Ascending aorta (tissue), 2 donors: ENCODE measurements at places on chromosomes 3 and 15. TPM values are rescaled to one million over a fixed set of nuclear protein-coding genes. Genes with fewer than 3 reads are reported as not detected.

- no peak for DNase-seq
These were observed 141.0 kb upstream of the MYRIP start for GRCh38 chr3:39668420-39668819.

DNA sequence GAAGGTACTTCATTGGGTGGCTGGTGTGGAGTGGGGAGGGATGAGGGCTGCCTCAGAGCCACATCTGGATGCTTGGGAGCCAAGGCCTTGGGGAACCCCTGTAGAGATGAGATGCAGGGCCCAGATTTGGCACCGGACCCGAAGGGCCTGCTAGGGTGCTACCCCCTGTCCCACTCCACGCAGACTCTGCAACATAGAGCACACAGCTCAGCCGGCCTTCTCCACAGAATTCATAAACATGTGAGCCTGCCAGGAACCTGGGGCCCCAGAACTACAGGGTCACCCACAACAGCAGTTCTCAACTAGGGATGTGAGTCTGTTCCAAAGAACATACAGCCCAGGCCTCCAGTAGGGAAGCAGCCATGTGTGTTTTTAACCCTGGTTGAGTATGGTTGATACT, 62.8 kb downstream of the LRIG1 start:
- DNase-seq = no peak

GRCh38 chr3:178602856-178603255, 66.6 kb downstream of the KCNMB2 start:
- no peak for DNase-seq

- no peak for DNase-seq
These were observed 39.5 kb downstream of the ZBTB38 start for GRCh38 chr3:141407825-141408224.

DNA sequence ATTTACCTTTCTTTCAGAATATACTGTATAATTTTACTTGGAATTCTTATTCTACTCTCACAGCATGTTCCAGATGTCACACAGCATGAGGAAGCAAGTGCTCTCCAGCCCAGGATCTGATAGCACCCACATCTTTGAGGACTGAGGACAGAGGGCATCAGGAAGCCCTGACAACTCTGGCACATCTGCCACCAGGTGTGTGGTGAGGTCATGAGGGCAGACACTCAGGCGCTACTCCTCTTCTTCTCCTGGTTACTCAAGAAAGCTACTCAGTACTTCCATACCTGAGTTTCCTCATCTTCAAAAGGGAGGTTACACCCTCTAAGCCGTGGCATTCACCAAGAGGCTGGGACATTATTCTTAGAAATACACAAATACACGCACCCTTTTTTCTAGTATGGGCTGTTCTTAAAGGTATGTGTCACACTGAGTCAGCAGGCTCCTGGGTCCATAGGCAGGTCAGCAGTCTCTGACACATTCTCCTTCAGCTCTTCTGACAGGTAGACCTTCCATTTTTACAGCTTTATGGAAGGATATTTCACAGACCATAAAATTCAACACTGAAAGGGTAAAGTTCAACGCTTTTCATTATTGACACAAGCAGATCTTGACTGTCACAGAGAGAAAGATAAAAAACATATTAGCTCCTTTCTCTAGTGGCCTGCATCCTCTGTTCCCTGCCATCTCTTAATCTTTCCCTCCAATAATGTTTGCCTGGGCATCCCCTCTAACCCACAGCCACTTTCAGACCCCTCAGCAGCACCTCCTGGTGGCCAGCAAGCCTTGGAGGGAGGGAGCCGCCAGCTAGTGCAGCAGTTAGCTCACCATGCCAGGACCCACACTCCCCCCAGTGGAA, 103.2 kb upstream of the TJP1 start:
- DNase-seq = no peak

GRCh38 chr3:88336894-88337293, 187.1 kb downstream of the C3orf38 start:
- no peak for DNase-seq

DNA sequence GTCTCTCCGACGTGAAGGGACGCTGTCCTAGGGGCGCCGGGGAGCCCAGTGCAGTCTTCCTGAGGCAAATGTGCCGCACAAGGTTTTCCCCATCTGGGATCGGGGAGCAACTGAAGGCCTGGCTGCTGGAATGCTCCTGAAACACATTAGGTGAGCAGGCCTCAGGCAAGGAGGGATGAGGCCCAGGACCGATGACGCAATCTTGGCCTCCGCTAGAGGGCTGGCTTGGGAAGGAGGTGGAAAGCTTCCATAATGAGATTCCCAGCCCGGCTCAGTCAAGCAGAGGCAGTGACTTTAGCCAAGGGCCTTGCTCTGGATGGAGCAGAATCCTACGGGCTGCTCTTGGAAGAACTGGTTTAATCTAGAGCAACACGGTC, 50.8 kb downstream of the CPN2 start:
- DNase-seq = no peak

GRCh38 chr3:45564172-45564571, 30.4 kb upstream of the LIMD1 start:
- DNase-seq = no peak

DNA sequence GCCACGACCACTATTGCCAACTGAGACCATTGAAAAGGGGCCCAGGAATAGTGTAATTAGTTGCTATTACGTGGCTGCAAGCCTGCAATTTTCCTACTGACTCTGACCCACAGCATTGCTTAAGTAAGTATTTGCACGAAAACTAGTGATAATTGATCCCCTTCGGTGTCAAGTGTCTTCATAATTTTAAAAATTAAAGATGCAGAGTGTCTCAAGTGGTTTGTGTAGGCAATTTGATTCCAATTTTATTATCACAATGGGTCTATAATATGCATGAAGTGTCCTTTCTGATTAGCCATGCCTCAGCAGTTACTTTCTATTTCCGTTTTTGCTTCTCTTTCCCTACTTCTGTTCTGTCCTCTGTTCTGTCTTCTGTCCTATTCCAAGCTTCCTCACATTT, 259.2 kb downstream of the C3orf38 start:
- DNase-seq = no peak

DNA sequence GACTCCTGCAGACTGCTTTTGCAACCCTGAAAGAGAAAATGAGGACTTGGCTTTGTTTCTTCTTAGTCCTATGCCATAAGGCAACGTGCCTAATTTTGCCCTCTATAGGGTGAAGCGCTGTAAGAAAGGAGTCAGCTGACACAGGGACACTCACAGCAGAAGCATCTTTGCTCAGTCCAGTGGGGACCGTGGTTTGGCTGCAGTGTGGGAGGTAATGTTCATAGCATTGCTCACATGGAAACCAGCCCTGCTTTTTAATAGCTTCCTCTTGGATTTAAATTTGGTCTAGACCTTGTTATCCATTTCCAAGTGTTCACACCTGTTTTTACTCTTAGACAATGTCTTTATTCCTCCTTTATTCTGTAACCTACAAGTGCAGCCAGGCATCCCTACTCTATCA, 1032.1 kb downstream of the NTRK3 start:
- DNase-seq = no peak

Gene DIPK2A
- 318 TPM for total RNA-seq

Gene CCR3
- total RNA-seq = not detected

Gene LRRN1
- 0.53 TPM for total RNA-seq

Gene GDPGP1
- total RNA-seq = 2.2 TPM
